Fibroblast of skin of right quadriceps (primary cell): ENCODE measurements at places on chromosomes 5 and 9.

DNA sequence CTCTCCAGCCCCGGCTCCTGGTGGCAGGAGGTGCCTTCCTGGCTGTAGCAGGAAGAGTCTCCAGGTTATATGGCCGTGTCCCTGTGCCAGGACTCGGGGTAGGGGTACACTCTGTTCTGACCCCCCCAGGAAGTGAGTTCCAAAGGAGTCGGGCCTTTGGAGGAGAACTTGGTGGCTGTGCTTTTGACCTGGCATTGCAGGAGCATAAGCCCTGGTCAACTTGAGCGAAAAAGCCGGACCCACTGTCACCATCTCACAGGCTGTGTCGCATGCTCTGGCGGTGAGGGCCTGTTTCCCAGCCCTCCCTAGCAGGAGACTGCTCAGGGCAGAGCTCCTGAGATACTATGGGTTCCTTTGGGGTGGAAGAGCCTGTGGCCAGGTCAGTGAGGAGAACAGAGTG lies 36.0 kb downstream of the GADD45G start:
- no peak for DNase-seq

GRCh38 chr5:10747678-10748622 lies 13.1 kb downstream of the DAP start:
- no peak for DNase-seq

DNA sequence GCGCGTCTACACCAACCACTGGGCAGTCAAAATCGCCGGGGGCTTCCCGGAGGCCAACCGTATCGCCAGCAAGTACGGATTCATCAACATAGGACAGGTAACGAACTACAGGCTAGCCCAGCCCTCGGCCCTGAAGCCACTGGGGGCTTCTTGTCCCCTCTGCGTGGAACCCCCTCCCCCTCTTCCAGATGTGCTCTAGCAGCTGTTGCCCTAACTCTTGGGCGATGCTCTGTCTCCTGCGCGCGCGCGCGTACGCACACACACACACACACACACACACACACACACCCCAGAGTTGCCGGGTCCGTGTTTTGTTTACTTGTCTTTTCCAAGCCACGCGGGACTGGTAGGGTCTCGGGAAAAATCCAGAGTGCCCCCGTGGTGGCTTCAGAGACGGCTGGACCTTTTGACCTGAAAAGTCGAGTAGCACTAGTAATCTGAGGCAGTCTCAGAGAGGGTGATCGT lies 836 bp downstream of the PCSK5 start:
- peak; percentile 37 for DNase-seq

GRCh38 chr5:108862211-108862610 lies 114.5 kb downstream of the FER start:
- no peak for DNase-seq

DNA sequence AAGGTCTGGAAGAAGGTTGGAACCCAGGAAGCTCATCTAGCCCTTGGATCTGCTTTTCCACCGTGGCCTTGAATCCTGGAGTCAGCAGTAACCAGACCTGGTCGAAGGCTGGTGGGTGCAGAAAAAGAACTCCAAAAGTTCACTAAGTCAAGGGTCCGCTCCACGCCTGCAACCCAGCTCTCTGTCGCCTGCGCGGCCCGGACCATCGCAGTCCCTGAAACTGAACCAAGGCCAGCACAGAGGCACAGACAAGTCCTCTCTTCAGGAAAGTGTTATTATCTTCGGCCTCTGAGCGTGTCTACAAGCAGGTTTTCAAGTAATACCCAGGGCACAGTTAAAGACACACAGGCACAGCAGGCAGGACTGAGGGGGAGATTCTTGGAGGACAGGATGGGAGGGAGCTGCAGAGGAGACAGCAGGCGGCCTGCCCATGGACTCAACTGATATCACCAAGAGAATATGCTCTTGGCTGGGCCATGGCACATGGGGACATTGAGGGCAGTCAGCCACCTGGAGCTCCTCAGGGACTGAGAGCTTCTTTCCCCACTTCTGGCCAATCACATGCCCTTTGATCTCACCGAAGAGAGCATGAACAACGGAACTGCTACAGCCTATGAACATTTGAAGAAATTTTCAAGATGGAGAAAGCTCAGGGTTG lies 45.8 kb upstream of the SEMA4D start:
- DNase-seq: no peak

DNA sequence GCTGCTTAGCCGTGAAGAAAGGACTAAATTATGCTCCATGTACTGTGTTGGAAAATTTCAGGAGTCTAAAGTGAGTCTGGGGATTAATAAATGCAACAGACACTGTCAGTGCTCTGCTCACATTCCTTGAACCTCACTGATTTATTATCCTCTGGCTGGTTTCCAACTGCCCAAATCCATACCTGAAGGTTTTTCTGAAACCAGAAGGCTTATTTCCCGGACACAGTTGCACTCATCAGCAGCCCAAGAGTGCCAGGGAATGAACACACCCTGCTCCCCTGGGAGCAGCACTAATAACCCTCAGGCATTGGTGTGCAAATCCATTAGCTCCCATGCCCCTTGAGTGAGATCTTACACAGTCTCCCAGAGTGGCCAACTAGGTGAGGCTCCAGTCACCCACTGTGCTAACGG lies 38.7 kb downstream of the F2R start:
- DNase-seq: no peak

DNA sequence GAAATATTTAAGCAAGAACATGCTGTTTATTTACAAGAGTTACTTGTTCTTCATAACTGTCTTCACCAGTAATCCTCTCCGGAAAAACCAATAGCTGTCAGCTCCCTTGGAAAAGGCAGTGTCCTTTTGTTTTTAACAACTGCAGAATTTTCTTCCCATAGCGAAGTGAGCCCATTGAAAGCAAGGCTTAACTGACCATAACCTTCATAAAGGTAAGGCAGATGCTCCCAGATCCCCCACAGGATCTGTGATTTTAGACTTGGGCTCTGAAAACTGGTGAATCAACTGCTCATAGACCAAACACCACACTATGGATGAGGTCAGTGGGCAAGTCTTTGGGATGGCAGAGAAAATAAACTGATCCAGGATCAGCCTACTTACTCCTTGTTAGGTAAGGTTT lies 155.0 kb downstream of the GLIS3 start:
- DNase-seq: no peak

DNA sequence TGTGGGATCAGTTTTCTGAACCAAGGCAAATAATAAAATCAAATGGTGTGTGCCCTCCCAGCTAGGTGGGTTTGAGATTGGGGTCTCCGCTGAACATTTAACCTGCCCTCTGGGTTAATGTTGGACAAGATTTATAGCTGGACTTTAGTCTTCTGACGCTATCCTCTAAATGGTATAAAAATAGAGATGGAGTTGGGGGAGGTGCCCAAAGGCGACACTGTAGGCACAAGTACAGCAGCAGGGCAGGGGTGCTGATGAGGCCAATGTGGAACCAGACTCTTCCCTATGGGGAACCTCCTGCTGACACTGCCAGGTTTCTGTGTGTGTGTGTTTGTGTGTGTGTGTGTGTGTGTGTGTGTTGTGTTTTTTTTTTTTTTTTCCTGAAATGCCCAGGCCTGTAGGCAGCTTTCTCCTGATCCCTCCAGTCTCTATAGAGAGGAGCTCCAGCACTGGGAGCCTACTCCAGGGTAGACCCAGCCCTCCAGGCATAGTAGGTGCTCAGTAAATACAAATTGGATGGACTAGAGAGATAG lies 37.9 kb downstream of the PCDH1 start:
- no peak for DNase-seq

DNA sequence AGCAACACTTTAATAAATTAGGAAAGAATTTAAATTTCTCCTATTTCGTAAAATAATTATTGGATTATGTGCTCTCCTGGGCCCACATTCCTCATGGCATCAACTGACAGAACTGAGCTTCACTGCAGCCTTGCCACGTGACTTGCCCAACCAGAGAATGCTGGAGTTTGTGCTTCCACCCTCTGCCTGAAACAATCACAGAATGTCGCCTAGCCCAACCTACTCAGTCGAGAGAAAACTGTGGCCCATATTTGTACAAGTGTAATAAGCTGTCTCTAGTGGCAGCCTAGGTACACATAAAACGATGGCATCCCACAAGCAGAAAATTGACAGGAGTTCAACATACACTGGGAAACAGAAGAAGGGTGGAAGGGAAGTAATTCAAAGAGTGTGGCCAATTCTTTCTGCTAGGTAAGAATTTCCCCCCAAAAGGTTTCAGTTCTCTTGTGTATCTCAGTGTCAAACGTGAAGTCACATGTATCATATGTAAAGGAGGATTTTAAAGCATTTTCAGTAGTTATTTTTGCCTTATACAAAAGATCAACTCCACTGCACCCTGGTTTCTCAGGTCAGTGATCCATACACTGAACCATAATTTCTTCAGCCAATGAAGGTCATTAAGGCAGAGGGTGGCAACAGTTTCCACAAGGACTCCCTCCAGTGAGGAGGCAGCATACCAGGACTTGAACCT lies 41.7 kb downstream of the ZNF608 start:
- no peak for DNase-seq

- DNase-seq: no peak
Measured at GRCh38 chr9:121545150-121545874, 45.7 kb upstream of the GGTA1 start.

- DNase-seq: no peak
Measured at GRCh38 chr9:129400971-129401622, 219.8 kb downstream of the C9orf50 start.

GRCh38 chr9:81370650-81371049 lies 318.7 kb downstream of the TLE1 start:
- DNase-seq: no peak

DNA sequence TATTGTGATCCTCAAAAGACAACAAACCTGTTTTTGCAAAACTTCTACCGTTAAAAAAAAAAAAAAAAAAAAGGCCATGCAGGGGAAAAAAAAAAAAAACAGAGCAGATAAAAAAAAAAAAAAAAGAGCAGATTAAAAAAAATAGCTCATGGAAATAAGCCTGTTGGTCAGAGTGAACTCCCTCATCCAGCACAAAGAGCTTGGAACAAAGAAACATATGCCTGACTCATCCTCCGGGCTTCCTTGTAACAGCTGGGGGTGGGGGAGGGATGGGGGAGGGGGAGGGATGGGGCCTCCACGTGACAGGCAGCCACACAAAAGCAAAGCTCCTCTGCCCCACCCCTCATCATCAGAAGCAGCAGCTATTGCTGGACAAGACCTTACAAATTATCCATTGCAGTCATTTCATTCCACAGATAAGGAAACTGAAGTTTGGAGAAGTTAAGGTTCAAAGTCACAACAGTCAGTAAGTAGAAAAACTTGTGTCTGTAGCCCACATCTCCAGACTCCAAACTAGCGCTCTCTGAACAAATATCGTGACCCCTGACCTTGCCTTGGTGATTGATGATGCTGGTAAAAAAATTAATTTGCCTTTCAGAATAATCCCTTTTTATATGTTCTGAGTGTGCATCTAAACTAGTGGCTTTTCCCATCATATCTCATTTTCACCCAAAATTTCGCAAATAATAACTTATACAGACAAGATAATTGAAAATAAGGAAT lies 38.9 kb downstream of the SLC35D2 start:
- DNase-seq: peak; percentile 87

DNA sequence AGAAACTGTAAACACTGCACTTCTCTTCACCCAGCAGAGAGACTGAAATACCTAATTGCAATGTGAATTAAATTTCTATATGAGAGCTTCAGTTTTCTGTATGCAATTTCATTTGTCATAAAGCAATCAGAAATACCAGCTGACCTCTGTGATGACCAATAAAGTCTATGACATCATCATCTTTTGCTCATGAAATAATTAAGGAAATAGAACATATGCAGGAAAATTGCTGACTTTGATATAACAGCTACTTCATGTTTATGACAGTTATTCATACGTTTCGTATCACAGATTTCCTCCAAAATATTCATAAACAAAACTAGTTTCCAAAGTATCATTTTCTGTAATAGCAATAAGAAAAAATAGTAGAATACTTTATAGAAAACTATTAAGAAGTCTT lies 652.3 kb downstream of the SLCO4C1 start:
- DNase-seq: no peak

GRCh38 chr9:21255538-21256212 lies 15.9 kb upstream of the IFNA14 start:
- no peak for DNase-seq

DNA sequence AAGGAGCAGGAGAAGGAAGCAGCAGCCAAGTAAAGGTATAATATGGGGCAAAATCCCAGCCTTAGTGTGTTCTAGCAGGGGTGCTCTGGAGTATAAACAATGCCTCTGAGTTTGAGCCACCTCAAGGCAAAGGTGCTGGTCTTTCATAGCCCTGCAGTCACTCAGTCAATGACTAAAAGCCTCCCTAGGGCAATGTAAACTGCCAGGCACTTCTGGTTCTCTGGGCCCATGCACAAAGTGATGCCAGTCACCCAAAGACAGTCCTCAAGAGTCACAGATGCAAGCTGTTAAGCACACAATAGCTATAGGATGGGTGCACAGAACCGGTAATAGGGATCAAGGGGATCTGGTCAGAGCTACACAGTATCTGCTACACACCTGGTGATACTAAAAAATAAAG lies 12.6 kb downstream of the ZBTB5 start:
- no peak for DNase-seq

DNA sequence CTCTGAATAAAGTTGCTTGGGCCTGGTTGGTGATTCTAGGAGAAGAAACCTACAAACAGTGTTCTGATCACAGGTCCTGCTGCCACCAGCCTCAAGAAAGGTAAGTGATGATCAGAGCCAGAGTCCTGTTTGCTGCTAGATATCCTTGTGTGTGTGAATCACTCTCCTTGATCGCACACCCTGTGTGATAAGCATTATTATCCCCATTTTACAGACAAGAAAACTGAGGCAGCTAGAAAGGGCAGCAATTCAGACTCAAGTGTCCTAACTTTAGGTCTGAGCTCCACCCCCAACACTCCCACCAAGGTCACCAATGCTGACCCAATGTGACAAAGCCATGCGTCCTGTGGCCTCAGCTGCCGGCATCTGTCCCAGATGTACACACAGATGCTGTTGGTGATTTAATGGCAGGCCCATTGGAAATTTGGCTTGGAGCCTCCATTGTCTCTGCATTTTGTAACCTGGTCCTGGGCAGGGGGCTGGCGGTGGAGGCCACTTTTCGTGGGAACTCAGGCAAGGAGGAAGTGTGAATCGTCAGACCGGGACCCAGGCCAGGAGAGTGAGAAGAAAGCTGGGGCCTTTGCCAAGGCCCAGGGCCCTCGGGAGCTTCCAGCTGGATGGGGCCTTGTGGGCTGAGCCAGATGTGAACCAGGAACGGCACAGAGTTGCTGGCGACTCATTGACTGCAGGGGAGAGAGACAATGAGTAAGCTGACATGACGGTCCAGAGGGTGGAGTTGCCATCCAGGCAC lies 29.8 kb upstream of the GGTA1 start:
- DNase-seq: peak; percentile 97

- DNase-seq: no peak
Measured at GRCh38 chr5:104472811-104473210, 910.2 kb upstream of the NUDT12 start.

- DNase-seq: no peak
Measured at GRCh38 chr9:98774746-98775145, 21.6 kb downstream of the ANKS6 start.
